ENCODE measurements at places on chromosomes 12 and 14. TPM values are rescaled to one million over a fixed set of nuclear protein-coding genes. Genes with fewer than 3 reads are reported as not detected.

Gene MAP3K9
- total RNA-seq: under 0.01 TPM

Gene YAF2
- 17.9 TPM for total RNA-seq

Gene CIDEB
- 3.2 TPM for total RNA-seq

Gene SMIM41
- not detected for total RNA-seq

Gene HNRNPA1
- 602 TPM for total RNA-seq

Gene BIN2
- not detected for total RNA-seq

Gene FOXG1
- not detected for total RNA-seq

Gene AACS
- total RNA-seq: 35.6 TPM

Gene NTS
- under 0.01 TPM for total RNA-seq

Gene HSPB8
- total RNA-seq: 0.91 TPM

Gene PLEKHH1
- under 0.01 TPM for total RNA-seq

Gene GPR84
- total RNA-seq: not detected

Gene NFE2
- not detected for total RNA-seq

Gene CFAP73
- not detected for total RNA-seq

Gene TGM1
- total RNA-seq: 0.91 TPM

Gene SART3
- 41.6 TPM for total RNA-seq

Gene MANSC4
- 0.32 TPM for total RNA-seq

Gene BCAT1
- total RNA-seq: 256 TPM

Gene TBX5
- not detected for total RNA-seq

Gene LRRC43
- 1.2 TPM for total RNA-seq

Gene FICD
- 4.9 TPM for total RNA-seq

Gene KRT79
- not detected for total RNA-seq

Gene C1QL4
- total RNA-seq: not detected

Gene CLEC12A
- not detected for total RNA-seq

Gene LRRC10
- total RNA-seq: not detected

Gene TTC9
- under 0.01 TPM for total RNA-seq

Gene PPP1R36
- total RNA-seq: 0.32 TPM

Gene APOF
- total RNA-seq: not detected

Gene ZBTB42
- total RNA-seq: 5.8 TPM
